ENCODE measurements at places on chromosomes 6 and 20. TPM values are rescaled to one million over a fixed set of nuclear protein-coding genes. Genes with fewer than 3 reads are reported as not detected.

The PLCB4 gene
- total RNA-seq, result 7.6 TPM

The SLC22A7 gene
- total RNA-seq, result 0.09 TPM

DNA sequence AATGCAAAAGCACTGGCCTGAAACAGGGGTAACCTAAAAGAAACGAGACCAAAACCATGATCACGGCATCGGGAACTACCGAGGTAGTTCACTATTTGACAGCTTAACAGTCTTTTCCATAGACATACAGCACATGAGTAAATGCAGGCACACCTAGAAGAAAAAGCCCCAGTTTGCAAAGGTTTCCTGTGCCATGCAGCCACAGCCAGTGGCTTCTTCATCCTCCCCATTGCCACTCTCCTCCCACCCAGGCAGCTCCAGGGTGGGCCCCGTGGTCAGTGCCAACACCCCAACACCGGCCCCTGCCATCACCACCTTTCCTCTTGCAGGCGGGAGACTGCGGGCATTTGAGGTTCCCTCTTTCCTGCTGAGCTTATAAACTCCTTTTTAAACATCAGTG lies 115.4 kb downstream of the SLC23A2 start:
- no peak overlapping the region for H3K4me3 ChIP-seq
- H3K36me3 ChIP-seq, result peaks cover 15% of the 10 kb centered on the region
- H3K27me3 ChIP-seq, result no peaks in the 10 kb centered on the region
- H3K27ac ChIP-seq, result no peak overlapping the region
- H3K4me1 ChIP-seq, result peaks cover 7% of the 10 kb centered on the region
- no peak for DNase-seq

DNA sequence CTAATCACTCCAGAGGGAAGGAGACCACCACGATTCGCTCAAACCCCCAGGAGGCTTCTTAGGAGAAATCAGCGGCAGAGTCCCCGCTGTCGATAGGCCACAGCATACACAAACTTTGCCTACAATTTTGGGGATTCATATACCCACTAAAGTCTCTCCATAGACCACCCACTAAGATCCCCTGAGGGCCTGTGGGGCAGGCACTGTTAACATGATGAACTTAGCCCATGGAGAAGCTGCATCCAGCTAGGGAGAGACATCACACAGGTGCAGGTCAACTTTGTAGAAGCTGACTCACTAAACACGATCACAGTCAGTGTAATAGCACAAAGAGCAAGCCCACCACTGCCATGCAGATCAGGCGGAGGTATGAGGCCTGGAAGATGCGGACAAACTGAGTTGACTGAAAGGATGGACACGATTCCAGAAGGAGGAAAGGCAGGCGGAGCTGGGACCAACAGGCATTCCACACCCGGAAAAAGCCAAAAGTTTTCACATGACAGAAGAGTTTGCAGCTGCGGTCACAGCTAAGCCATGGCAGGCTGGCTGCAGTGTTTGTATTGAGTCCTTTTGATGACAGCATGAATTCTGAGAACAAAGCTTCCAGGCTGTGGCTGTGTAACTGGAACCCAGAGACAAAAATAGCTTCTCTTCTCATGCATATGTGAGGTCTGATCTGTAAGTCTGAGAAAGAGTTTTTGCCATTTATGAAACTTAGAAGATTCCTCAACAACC lies 75.7 kb upstream of the QKI start:
- H3K27ac ChIP-seq, result peak overlapping the region; percentile 45
- DNase-seq, result peak; percentile 50
- H3K4me1 ChIP-seq, result peaks cover 13% of the 10 kb centered on the region
- H3K4me3 ChIP-seq, result no peak overlapping the region

Measured in thymus (tissue), 14 donors.